ENCODE measurements at places on chromosomes 1 and 21.

GRCh38 chr1:236494586-236495466 lies 29.0 kb upstream of the LGALS8 start:
- DNase-seq: no peak

GRCh38 chr1:72186733-72187307 lies 95.5 kb downstream of the NEGR1 start:
- no peak for DNase-seq

DNA sequence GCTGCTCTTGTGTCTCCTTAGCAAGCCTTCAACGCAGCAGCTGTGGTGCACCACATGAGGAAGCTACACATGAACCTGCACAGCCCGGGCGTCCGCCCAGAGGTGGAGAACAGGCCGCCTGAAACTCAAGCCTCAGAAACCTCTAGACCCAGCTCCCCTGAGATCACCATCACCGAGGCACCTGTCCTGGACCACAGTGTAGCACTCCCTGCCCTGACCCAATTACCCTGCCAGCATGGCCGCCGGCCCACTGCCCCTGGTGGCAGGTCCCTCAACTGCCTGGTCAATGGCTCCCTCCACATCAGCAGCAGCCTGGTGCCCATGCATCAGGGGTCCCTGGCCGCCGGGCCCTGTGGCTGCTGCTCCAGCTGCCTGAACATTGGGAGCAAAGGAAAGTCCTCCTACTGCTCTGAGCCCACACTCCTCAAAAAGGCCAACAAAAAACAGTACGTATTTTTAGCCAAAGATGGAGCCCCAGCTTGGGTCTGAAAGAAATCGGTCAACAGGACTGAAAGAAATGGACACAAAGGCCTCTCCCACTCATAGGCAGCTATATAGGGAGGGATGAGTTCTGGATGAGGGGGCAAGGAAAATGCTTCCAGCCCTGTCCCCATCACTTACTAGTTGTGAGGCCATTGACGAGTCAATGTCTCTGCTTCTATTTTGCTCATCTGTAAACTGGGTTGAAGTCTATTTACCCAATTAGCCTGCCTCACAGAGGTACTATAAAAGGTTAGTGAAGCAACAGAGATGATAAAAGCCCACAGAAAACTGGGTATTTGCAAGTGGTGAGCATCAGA lies 28.5 kb downstream of the CAMK1G start:
- no peak for DNase-seq

- DNase-seq: no peak
These were observed 119.3 kb upstream of the BACE2 start for GRCh38 chr21:41048623-41049022.

- no peak for DNase-seq
These were observed 20.4 kb downstream of the SLC25A33 start for GRCh38 chr1:9559673-9560072.

- DNase-seq: peak; percentile 39
These were observed 21.9 kb upstream of the PIK3CD start for GRCh38 chr1:9629445-9630201.

DNA sequence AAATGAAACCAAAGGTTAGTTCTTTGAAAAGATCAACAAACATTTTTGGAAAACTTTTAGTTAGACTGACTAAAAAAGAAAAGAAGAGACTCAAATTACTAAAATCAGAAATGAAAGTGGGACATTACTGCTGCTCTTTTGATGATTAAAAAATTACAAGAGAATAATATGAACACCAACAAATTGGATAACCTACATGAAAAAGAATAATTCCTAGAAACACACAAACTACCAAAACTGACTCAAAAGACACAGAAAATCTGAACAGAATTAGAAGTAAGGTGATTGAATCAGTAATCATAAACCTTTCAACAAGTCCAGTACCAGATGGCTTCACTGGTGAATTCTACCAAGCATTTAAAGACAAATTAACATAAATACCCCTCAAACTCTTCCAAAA lies 5.6 kb downstream of the KIFAP3 start:
- no peak for DNase-seq

DNA sequence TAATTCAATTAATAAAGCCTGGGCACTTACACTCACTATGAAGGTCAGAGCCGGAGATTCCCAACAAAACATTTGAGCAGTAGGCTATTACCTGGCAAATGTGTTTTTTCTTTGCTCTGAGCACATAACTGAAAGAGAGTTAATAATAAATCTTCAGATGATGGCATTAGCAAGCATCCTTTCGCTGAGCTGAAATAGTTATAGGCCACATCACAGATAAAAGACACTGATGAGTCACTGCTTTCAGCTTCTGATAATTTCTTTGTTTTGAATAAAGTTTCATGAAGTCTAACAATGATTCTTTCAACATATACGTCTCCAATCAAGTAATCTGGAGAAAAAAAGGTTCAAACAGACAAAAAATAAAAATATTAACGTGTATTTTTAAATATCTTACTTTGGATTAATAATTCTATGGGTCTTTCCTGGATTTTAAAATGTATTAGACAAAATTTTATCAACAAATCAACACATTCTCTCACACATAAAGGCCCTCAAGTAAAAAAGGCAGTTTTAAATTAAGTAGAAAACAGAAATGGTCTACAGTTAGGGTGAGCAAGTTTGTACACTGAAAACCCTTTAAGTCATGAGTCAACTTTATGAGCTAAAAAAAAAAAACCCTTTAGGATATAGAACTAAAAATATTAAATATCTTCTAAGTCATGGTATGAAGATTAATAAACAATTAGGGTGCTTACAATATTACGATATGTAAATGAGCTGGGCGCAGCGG lies 33.1 kb downstream of the LTN1 start:
- DNase-seq: no peak

GRCh38 chr1:241309651-241310050 lies 47.4 kb downstream of the RGS7 start:
- DNase-seq: no peak

- DNase-seq: no peak
These were observed 13.8 kb upstream of the SAMD11 start for GRCh38 chr1:909861-910310.

DNA sequence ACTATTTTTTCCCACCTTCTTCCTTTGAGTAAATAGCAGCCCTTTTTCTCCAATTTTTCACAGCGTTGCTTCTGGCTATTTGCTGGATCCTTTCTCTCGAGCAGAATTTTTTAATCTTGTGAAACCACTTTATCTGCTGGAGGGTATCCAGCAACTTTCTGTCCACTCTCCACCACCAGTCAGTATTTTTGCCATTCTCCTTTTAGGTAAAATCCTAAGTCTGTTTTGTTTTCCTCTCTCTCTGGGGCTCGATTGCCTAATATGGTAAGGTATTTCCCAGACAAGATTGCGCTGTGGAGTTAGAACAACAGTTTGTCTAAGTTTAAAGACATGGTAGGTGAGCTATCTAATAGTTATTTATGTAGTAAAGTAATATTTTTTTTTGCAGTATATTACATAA lies 156.9 kb downstream of the PPP1R12B start:
- DNase-seq: no peak

GRCh38 chr1:21663951-21664805 lies 5.0 kb downstream of the RAP1GAP start:
- DNase-seq: no peak

DNA sequence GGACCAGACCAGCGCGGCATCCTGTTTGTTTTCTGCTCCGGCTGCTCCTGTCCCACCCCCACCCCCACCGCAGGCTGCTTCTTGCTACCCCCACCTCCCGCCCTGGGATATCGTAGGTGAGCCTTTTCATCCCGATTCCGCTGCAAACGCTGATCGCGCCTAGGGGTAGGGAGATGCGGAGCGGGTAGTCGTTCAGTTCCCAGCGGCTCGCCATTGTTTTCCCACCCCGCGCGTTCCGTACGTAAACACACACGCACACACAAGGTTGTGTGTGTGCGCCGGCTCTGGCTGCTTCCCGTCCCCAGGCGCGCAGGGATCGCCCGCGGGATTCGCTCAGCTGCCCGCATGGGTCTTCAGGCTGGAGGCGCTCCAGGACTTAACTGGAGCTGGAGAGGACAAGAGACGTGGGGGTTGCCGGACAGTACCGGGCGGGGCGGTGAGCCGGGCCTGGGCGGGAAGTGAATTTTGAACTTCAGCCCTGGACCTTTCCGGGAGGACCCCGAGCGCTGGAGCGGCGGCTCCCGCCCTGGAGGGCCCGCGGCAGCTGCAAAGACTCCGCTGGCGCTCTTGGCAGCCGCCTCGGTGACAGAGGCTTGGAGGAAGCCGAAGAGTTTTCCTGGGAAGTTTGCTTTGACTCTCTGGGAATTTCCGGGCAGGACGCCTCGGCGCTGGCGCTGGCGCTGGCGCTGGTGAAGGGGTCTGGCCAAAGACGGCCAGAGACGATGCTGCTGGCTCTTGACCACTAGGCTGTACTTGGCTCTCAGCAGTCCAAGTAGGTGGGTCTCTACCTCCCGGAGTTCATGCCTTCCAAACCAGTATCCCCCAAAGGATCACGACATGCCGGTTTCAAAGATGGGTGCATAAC lies 1.6 kb downstream of the SOX13 start:
- DNase-seq: no peak

DNA sequence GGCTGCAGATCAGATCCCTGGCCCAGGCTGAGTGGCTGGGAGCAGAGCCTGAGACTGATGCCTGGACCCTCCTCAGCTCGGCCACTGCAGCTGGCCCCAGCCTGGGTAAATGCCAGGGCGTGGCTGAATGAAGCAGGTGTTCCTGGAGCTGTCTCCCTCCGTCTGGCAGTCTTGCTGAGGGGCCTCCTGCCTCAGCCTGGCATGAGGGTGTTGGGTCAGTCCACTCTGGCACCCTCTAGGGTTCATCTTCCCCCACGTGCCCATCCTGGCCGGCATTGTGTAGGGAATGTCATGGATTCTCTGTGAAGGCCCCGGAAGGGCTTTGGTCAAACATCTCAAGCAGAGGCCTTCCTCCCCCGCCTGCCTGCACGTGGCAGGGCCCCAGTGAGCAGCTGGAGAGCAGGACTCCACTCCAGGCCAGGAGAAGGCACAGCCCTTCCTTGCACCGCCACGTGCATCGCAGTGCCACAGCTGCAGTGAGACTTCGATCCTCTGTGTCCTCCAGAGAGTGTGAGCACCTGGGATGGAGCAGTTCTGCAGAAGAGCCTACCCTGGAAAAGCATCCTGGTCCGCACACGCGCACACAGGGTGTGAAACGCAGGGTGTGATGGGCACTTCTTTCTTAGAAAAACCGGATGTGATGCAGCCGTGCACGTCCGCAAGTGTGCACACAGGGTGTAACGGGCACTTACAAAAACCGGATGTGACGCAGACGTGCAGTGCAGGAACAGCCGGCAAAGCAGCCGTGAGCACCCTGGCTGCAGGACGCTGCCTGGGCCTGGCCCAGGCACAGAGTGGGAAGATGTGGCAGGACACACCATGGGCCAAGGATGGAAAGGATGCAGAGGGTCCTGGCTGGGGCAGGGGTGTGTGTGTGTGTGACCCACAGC lies 4.6 kb upstream of the KRTAP10-4 start:
- no peak for DNase-seq

DNA sequence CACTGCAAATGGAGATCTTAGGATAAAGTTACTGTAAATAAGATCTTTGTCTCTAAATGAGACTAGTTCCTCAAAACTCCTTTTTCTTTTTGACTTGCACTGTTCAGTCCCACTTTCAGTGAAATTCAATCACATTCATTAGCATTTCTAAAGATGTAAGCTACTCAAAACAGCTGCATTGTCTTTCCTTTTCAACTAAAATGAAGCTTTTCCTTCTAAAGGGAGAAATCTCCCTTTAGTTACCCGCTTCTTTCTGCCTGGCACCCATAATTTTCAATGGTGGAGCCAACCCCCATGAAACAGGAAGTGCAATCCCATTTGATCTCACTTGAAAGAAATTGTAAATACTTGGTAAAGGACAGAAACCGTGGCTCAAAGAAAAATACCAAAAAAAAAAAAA lies 387.4 kb upstream of the PKN2 start:
- no peak for DNase-seq

GRCh38 chr1:114002492-114003239 lies 23.4 kb downstream of the OLFML3 start:
- DNase-seq: no peak

DNA sequence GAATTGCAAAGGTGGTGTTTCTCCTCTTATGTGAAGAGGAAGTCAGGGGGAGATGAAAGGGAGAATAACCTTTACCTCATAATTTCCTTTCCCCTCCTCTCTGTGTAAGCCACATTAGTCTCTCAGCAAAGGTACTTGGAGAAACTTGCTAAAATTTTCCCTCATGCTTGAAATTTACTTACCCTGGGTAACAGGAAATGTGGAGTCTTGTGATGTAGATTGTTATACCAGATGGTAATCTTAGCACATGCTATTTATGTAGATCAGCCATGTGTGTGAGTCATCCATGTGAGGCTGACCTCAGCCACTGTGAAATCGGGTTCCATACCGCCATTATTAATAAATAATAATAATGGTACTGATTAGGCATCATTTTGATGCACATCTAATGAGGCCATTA lies 128.4 kb downstream of the TGFB2 start:
- DNase-seq: no peak

DNA sequence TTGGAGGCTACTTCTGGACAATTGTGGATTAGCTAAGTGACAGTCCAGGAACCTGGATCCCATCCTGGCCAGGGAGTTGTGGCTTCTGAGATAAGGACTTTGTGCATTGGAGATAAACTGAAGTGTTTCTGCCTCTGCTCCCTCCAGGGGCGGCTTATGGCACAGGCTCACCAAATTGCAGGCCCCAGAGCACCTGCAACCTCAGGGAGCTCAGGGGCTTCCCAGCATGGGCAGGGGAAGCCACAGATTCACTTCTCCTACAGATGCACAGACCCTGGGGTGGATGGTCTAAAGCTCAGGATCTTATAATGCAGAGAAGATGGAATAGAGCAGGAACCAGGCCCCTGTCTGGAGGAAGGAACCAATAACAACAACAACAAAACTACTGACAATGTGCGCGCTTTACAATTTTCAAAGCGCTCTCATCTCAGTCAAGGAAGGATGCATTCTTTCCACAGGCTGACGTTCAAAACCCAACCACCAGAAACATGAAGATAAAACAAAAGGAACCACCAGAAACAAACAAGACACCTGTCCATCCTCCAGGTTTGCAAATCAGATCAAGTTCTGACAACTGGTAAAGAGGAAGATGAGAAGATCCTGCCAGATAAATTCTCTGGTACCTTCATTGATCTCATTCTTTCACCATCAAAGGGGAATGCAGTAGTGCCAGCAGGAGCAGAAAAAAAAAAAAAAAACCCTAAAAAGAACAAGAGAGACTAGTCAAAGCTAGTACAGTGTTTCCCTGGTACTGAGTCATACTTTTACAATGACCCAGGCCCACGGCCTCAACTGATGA lies 121.0 kb upstream of the IRF2BP2 start:
- no peak for DNase-seq

Data from stimulated activated CD4-positive, alpha-beta T cell treated with anti-CD3 and anti-CD28 coated beads, Interleukin-1b, Interleukin-23, amount 100 ng/mL, for 1 hour (primary cell).